ENCODE measurements at places on chromosomes 1 and 21.
A peak's percentile ranks its signal among the peaks of the same experiment; 100 is the strongest.

GRCh38 chr1:90175490-90176167 is 180.7 kb downstream of the ZNF326 start:
- DNase-seq = no peak

- no peak for DNase-seq
Measured at GRCh38 chr21:43812139-43812821, 22.9 kb downstream of the RRP1 start.

- no peak for DNase-seq
Measured at GRCh38 chr1:21508580-21509350, 458 bp upstream of the ALPL start.

- no peak for DNase-seq
Measured at GRCh38 chr1:71522721-71523120, 441.9 kb upstream of the ZRANB2 start.

GRCh38 chr1:230167419-230167852 is 100.4 kb downstream of the GALNT2 start:
- no peak for DNase-seq

DNA sequence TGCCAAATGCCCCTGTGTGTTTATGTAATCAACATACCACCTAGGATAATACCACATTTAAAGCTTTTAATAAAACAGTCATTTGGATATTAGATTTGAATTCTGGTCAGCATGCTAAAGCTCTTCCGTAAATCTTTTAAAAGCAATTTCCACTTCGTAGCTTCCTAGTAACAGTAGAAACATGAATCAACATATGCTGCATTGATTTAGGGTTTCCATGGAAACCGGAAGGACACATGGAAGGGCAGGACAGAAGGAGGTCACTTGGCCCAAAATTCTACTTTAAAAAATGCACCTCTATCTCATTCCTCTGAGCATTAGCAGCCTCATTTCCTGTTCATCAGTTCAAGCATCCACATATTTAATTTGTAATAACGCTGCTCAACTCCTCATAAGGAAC is 8.1 kb downstream of the RGS8 start:
- peak; percentile 12 for DNase-seq

DNA sequence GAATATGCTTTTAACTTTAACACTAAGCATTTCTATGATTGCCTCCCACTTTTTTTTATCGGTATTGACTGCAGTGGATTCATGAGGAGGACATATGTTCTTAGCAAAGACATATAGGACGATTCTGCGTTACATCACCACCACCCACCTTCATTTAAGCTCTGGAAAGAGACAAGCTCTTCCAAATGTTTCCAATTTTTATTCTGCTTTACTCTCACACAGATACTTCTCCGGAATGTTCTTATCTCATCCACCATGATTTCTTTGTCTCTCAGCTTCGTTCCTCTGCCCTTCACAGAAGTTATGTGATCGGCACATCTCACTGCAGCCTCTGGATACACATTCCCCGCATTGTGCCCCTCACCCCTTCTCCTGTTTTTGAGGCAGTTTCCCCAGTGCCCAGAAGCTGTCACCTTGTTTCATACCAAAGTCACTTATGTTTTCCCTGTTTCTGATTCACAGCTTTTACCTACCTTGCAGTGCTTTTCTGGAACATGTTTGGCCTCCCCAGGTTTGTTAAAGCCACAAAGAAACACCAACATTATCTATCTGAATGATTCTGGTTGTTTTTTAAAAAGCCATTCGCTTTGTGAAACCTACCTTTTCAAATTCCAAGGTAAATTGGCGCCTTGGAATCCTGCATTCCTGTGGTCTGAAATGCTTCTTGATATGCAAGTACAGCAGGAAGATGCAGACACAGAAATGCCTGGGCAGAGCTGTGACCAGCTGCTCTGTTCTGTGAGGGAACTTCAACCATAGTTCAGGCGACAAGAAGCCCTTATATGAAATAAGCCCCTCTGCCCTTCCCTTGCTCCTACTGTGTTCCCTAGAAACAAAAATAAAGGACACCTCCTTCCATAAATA is 1020.2 kb downstream of the TTLL7 start:
- no peak for DNase-seq

DNA sequence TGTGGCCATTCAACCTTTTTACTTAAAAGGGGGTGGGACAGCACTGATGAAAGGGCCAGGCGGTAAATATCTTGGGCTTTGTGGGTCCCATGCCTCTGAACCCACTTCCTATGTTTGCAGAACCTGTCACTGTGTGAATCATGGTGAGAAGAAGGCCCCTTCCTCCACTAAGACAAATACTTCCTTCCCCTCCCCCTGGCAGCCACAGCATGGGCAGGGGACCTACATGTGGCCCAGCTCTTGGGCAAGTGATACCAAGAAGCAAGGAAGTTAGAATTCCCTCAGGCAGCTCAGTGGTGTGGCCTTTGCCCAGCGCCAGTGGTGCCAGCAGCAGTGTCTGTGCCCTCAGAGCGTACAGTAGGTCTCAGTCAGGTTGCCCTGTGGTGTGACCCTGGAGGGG is 168.6 kb downstream of the TRIM33 start:
- no peak for DNase-seq

GRCh38 chr1:41835485-41835884 is 83.2 kb downstream of the HIVEP3 start:
- DNase-seq = no peak

GRCh38 chr1:161910604-161911003 is 113.1 kb downstream of the OLFML2B start:
- DNase-seq = no peak

GRCh38 chr1:246267896-246268295 is 239.2 kb downstream of the SMYD3 start:
- no peak for DNase-seq

- DNase-seq = no peak
Measured at GRCh38 chr1:190453550-190453949, 24.1 kb downstream of the BRINP3 start.

DNA sequence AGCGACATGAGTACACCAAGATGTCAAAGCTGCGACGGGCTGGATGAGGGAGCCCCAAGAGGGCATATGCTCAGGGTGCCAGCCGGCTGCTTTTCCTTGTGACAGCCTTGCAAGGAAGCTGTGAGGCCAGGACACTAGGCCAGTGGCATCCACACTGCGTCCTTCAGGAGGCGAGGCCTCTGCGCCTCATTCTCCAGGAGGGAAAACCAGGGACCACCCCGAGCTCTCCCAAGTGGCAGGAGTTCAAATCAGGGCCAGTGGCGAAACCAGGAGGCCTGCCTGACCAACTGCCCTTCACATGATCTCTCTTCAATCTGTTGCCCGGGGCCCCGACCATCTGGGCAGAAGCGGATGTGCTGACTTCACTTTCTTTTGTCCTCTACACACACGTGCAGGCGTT is 8.2 kb downstream of the MUL1 start:
- no peak for DNase-seq

- no peak for DNase-seq
Measured at GRCh38 chr1:231216498-231216897, 24.5 kb upstream of the GNPAT start.

- no peak for DNase-seq
Measured at GRCh38 chr1:177480741-177481305, 310.1 kb downstream of the BRINP2 start.

- DNase-seq = no peak
Measured at GRCh38 chr1:31346785-31347184, 26.1 kb downstream of the FABP3 start.

GRCh38 chr1:185895208-185895900 is 161.2 kb downstream of the HMCN1 start:
- peak; percentile 20 for DNase-seq

- DNase-seq = no peak
Measured at GRCh38 chr1:11431941-11432507, 46.9 kb upstream of the DISP3 start.

DNA sequence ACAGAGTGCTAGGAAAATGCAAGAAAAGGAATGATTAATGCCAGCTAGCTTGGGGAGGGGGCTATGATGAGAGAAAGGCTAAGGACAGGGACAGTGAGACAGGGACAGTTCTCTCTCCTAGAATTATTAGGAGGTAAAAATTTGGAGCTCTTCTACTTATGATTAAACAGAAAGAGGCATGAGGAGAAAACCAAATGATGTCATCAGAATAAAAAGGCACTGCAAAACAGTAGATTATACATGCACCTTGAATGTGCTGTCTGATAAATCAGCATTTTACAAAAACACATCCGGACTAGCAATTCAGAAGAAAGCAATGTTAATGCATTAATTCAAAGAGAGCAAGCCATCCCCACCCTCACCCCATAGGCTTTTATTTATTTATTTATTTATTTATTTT is 277.5 kb downstream of the RGS7 start:
- DNase-seq = no peak

DNA sequence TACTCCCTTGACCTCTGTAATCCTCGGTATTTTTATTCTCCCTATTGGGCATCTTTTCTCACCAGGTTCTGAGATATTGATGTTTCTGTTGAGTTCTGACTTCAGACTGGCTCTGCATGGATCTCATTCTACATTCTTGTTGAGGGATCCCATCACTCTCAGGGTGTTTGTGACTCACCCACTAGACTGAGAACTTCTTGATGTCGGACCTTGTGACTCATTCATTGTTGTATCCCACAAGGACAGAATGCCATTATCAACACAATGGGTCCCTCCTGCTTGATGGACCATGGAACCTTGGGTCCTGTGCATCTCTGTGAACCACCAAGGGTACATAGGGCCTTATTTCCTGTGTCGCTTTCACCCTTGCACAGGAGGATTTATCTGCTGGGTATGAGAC is 174.1 kb downstream of the PBX1 start:
- no peak for DNase-seq

- no peak for DNase-seq
Measured at GRCh38 chr21:42991992-42992740, 17.8 kb downstream of the PKNOX1 start.

- no peak for DNase-seq
Measured at GRCh38 chr1:165763442-165763841, 5.2 kb downstream of the TMCO1 start.

DNA sequence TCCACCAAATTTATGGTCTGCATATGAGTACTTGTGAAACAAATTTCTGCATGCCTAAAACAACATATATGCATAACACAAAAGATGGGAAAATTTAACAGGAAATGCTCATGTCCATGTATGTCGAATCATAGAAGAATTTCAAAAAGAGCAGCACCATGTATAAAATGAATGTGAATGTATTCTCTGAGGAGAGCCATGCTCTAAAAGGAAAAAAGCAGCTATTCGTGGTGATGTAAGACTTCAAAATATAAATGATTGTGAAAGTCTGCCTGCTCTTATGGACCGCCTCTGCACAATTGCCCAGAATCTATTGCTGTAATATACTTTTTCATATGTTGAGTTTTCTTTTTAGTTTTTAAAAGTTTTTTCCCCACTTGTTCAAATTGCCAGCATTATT is 66.8 kb downstream of the EPB41 start:
- no peak for DNase-seq

GRCh38 chr1:230231774-230232145 is 164.7 kb downstream of the GALNT2 start:
- peak; percentile 45 for DNase-seq
